ENCODE measurements at places on chromosomes 13 and 19. TPM values are rescaled to one million over a fixed set of nuclear protein-coding genes. Genes with fewer than 3 reads are reported as not detected.

- DNase-seq, result no peak
Observed at GRCh38 chr13:113726961-113727411, 32.0 kb upstream of the TMEM255B start.

DNA sequence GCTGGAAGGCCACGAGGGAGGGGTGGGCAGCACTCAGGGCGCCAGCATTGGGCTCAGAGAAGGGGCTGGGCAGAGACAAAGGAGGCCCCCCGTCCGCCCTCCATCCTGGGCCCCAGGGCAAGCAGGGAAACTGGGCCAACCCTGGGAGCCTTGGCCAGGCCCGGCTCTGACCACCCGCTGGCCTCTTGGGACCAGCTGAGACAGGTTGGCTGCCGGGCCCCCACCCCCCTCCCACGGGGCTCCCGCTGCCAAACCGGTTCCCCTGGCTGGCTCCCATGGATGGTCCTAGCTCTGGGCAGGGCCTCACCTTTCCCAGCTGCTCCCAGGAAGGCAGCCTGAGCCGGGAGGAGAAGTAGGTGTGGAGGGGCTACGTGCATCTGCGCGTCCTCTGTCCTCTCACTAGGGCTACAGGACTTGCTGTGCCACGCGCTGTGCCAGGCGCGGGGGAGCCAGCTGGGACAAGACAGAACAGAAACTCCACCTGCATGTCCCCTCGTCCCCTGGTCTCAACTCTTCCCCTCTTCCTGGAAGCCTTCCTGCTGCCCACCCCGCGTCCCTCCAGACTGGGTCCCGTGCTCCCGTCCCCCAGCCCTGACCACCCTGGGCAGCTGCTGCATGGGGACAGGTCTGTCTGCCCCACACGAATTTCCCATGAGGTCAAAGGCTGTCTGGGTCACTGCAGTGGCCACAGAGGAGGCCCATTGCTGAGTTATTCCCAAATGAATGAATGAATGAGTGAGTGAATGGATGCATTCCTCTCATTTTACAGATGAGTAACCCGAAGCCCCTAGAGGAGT lies 29.1 kb upstream of the NCCRP1 start:
- no peak for DNase-seq

The ZNF345 gene
- 9.7 TPM for total RNA-seq

DNA sequence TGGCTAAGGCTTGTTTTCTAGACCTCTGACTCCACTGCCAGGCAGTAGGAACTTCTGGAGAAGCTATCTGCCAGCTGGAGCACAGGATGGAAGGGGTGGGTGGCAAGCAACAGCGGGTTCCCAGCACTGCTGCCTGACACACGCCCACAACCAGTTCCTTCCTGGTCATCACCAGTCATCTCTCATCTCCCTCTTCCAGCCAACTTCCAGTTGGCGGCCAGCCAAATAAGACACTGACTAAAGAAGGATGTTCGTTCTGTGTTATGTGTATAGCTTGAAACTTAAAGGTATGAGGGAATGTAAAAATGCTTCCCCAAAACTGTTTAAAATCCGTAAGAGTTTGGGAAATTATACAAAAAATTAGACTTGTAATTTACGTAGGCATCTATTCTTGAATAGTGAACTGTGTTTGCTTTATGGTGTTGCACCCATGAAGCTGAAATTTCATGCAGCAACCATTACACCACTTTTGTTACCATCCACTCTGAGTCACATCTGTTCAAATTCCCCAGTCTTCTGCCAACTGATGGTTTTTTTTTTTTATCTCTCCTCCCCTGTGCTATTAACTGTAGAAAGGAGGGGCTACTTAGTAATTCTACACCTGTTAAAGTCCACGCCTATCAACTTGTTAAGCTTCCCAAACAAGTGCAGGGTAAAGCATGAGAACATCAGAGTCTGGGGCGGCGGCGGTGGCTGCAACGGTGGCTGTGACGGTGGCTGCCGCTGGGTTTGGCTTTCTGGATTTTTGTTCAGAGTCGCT lies 86.2 kb upstream of the FRY start:
- DNase-seq, result peak; percentile 79

DNA sequence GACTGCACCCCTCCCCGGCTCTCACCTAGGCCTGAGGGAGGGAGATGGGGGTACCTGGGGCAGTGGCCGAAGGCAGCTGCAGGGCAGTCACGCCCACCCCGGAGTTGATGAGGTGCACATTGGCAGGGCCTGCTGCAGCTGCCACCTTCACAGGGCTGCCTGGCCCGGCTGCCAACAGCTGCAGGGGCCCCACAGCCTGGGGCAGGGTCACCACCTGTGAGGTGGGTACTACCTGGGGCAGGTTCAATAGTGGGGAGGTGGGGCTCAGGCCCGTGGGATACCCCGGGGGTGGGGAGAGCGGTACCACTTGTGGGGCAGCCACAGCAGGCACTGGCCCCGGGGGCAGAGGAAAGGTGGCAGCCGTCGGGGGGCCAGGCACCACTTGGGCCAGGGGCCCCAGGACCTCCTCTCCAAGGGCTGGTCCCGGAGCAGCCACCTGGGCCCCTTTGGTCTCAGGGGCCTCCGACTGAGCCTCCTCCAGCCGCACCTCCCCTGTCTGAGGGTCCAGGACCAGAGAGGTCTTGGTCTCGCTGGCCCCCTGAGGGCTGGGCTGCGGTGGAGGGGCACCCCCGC lies 2.7 kb downstream of the SIX5 start:
- DNase-seq, result no peak

The SYNGR4 gene
- not detected for total RNA-seq

GRCh38 chr19:15154002-15154612 lies 46.7 kb downstream of the NOTCH3 start:
- DNase-seq, result no peak

DNA sequence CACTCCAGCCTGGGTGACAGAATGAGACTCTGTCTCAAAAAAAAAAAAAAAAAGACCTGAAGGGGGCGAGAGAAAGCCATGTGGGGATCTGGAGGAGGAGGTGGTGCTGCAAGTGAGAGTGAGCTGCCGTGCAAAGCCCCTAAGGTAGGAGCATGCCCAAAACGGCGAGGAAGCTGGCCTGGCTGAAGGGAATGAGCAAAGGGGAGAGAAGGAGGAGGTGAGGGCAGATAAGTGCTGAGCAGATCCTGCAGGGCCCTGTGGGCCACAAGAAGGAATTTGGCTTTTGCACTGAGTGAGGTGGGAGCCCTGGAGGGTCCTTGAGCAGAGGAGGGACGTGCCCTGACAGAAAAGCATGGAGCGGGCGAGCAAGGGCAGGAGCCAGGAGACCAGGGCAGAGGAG lies 19.4 kb upstream of the ADGRE5 start:
- no peak for DNase-seq

The PTH2 gene
- not detected for total RNA-seq

DNA sequence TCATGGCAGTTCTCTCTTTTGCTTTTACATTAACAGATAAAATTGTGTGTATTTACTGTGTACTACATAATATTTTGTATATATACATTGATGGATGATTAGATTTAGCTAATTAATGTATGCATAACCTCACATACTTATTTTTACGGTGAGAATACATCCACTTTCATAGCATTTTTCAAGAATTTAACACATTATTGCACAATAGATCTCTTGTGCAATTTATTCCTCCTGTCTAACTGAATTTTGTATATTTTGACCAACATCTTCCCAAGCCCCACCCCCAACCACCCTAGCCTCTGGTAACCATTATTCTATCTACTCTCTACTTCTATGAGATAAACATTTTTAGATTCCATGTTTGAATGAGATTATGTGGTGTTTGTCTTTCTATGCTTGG lies 194.7 kb downstream of the RBM26 start:
- no peak for DNase-seq

DNA sequence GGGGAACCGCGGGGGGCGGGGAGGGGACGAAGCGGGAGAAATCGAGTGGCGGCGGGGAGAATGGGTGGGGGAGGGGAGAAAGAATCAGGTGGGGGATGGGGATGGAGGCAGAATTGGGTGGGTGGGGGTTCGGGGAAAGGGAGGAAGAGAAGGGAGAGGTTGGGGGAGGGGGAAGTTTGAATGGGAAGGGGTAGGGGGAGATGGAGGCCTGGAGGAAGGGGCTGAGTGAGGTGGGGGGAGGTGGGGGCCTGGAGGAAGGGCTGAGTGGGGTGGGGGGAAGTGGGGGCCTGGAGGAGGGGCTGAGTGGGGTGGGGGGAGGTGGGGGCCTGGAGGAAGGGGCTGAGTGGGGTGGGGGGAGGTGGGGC lies 403 bp upstream of the ADAMTS10 start:
- DNase-seq, result no peak

DNA sequence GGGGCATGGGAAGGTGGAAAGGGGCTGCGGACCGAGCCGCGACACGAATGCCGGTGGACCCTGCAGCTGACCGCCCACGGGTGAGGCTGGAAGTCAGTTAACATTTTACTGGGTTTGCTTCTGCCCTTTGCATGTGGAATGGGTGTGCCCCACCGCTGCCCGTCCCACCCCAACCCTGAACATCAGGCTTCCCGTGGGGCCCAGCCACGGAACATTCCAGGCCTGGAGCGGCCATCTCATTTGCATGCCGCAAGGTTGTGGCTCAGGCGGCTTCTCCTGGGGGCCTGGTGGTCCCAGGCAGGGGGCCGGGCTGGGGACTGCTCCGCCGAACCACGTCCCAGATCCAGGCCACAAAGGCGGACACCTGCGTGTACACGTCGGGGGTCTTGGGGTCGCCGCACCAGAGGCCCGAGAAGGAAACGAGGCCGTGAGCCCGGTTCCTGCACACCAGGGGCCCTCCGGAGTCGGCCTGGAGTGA lies 9.3 kb downstream of the FSTL3 start:
- DNase-seq, result no peak

DNA sequence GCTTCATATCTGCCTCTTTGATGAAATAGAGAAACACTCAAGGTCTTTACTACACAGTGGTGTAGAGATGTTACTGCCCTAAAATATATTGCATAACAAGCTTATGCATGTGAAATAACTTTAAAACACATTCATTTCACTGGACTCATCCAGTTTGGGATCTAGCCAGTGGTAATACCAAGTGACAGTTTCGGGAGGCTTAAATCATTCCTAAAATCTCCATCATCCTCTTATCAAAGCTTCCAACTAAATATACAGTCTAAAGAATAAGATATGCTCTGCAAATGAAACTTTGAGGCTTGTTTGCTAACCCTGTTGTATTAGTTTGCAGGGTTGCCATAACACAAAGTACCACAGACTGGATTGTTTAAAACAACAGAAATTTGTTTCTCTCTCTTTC lies 52.8 kb downstream of the THSD1 start:
- no peak for DNase-seq

- DNase-seq, result no peak
Observed at GRCh38 chr13:19057588-19058340, 123.9 kb downstream of the TUBA3C start.

GRCh38 chr19:41755328-41755913 lies at the start of gene CEACAM6:
Gene CEACAM6, plus strand, starts transcription at chr19:41755530. Its CDS starts 109 bp downstream, at chr19:41755639.
- DNase-seq, result no peak

GRCh38 chr13:67061750-67062149 lies 168.4 kb downstream of the PCDH9 start:
- DNase-seq, result no peak

DNA sequence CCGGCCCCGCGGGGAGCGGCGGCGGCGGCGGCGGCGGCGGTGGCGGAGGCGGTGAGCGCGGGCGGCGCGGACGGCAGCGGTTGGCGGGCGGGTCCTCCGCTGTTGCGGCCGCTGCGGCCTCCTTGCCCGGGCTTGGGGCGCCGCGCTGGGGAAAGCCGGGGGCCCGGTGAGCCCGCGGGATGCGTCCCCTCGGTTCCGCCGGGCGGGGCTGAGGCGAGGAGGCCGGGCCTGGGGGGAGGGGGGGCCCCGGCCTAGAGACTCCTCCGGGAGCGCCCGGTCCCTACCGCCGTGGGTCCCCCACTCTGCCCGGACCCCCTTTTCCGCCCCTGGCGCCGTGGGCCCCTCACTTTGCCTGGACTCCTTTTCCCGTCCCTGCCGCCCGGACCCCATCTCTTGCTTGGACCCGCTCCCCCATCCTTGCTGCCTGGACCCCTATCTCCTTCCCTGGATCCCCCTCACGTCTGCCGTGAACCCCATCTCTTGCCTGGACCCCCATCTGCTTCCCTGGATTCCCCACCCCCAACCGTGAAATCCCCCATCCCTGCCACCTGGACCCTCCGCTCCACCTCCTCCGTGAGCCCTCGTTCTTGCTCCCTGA lies 28.6 kb upstream of the NDUFS7 start:
- peak; percentile 72 for DNase-seq

DNA sequence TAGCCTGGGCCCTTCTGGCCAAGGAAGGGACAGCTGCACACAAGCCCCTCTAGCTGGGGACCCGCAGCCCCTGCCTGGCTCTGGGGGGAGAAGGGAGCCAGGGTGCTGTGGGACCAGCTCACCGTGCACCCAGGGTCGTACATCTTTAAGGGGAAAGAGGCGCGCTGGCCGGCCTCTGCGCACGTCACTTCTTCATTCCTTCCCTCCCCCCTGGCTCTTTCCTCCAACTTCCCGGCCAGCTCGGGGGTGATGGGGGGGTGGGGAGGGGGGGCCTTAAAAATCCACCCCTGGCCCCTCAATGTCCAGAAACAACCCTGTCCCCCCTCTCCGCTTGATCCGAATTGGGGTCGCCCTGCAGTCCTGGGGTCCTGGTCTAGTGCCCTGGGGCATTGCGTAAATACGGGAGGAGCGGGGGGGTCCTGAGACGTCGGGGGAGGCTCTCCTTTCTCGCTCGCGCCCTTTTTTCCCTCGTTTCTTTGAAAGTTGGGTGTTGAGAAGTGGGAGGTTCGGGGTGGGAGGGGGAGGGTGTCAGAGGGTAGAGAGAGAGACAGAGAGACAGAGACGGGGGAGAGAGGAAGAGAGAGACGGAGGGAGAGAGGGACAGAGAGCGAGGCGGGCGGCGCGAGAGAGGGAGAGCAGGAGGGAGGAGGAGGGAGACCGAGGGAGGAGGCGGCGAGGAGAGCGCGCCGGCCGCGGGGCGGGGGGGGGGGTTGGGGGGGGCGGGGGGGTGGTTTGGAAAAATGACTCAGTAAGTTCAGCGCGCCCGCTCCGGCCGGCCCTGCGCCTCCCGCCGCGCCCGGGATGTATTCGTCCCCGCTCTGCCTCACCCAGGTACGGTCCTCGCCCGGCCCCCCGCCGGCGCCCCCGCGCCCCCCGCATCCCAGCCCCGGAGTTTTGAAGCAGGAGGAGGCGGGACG lies at the start of gene NFIC:
TSS of gene NFIC (plus strand) at position 748 of the 917 bp plus-strand sequence. CDS start at position 802, 54 bp downstream.
- peak; percentile 90 for DNase-seq

The NEK3 gene
- 28.2 TPM for total RNA-seq

DNA sequence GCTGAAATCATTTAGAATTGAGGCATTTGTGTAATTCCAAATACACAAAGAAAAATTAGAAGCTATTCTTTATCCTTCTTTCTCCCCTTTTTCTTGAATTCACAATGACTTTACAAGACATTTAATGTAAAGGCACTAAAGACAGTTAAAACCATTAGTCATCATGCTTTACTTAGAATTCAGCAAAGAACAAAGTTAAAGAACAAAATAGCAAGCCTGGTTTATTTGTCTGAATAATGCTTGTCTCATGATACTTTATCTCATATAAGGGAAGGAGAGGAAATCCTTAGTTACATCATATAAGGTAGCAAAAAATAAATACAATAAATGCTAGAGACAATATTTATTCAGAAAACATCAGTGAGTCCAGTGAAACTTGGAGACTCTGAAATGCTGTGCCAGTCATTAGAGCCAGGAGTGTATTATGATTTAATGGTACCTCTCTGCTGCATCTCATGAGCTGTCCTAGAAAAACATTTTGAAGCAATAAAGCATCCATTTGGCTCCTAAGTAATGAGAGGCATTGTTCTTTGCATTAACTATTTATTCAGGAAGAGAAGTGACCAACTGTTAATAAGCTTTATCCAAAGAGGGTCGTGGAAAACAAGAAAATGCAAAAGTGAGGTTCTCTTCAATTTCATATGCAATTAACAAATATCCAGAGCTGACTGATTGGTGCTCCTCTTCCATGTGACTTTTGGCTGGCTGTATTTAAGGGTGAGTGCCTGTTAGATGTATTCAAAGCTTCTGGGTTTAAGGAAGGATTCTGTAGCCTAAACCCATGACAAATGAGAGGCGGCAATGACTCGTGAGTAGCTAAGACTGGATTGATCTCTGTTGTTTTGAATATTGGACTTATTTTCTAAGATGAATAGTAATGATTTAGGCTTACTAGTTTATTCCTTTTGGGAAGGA lies 105.0 kb downstream of the DGKH start:
- DNase-seq, result no peak

All from sciatic nerve (tissue), 2 donors.